ENCODE measurements at places on chromosomes 1 and 21.
A peak's percentile ranks its signal among the peaks of the same experiment; 100 is the strongest.

DNA sequence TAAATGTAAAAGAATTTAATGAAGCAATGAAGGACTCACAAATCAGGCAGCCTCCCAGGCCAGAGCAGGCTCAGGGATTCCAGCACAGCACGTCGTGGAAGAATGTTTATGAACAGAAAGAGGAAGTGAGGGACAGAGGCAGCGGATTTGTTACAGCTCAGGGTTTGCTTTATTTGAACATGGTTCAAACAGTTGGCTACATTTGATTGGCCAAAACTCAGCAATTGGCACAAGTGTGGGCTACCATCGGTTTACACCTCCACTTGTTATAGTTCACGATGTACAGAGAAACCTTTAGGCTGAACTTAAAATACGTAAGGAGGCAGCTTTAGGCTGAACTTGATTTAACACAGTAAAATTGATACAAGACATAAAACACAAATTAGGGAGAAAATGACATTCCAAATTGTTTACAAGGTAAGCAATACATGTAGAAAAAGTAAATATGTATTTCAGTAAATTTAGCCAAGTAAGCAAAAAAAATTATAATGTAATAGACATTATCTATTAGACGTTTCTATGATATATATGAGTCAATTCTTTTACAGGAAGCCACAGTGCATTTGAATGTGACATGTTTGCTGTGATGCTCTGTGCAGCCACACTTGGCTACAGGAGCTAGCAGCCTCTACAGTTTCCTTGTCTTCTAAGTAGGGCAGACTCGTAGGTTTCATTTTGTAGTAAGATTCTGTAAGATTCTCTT lies 126.5 kb downstream of the ADSS2 start:
- H3K4me1 ChIP-seq, result peaks cover 41% of the 10 kb centered on the region
- no peaks in the 10 kb centered on the region for H3K27me3 ChIP-seq
- no peaks in the 10 kb centered on the region for H3K36me3 ChIP-seq
- peak overlapping the region; percentile 79 for H3K27ac ChIP-seq

DNA sequence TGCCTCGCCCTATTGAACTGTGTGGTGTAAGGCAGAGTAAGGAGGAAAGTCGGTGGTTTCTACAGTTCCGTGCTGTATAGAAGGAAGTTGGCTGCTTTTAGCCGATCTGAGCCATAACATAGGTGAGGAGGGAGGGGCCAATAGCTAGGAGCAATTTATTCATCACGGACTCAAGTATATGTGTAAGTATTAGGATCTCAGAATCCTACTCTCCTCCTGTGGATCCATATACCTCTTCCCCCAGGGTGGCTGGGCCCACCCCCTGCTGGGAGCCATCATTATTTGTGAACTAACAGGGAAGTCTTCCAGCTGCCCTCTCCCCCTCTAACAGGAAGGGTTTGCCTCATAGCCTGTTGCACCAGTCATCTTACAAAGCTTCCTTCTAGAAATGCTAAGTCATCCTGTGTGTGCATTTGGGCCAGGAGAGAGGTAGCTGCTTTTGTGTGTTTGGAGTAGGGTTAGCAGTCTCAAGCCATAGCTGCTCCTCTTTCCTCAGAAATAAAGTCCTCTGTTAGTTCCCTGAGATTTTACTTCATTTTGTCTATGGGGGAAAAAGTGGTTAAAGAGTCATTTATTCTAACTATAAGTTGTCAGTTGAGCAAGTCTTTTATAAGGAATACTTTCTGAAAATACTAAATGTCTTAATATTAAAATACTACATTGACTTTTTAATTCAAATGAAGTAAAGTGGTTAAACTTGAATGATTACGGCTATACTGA lies 14.9 kb upstream of the CENPS start:
- no peak for DNase-seq
- H3K27ac ChIP-seq, result peak overlapping the region; percentile 93
- no peaks in the 10 kb centered on the region for H3K27me3 ChIP-seq
- peaks cover 8% of the 10 kb centered on the region for H3K4me1 ChIP-seq
- peaks cover 94% of the 10 kb centered on the region for H3K36me3 ChIP-seq

GRCh38 chr21:43781846-43782245 lies 5.7 kb upstream of the CSTB start:
- H3K4me1 ChIP-seq, result peaks cover 49% of the 10 kb centered on the region
- H3K4me3 ChIP-seq, result no peak overlapping the region
- no peaks in the 10 kb centered on the region for H3K27me3 ChIP-seq
- peak overlapping the region; percentile 94 for H3K27ac ChIP-seq
- H3K36me3 ChIP-seq, result no peaks in the 10 kb centered on the region
- no peak for DNase-seq

DNA sequence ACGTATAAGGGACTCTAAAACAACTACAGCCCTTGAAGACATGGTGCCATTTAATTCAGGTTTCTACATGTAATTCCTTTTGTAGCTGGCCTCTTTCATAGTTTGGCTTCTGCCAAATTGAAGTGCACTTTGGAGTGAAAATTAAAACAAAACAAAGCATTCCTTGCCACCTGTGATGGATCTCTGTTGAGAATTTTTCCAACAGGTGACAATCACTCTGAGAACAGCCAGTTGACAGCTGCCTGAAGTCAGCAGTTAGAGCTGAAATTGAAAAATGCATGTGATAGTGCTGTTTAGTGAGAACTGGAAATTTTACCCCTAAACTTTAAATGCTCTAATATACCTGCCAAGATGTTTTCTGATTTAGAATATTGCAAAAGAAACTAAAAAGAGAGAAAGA lies 134.5 kb downstream of the SNX7 start:
- no peak for DNase-seq
- H3K36me3 ChIP-seq, result no peaks in the 10 kb centered on the region
- no peak overlapping the region for H3K27ac ChIP-seq
- H3K4me1 ChIP-seq, result peaks cover 24% of the 10 kb centered on the region
- no peak overlapping the region for H3K4me3 ChIP-seq
- H3K27me3 ChIP-seq, result no peaks in the 10 kb centered on the region

All from activated T-cell treated with anti-CD3 and anti-CD28 coated beads, Interleukin-2, amount 50 U/mL, for 24 hours (primary cell).